ENCODE measurements at places on chromosomes 3 and 15. TPM values are rescaled to one million over a fixed set of nuclear protein-coding genes. Genes with fewer than 3 reads are reported as not detected.

DNA sequence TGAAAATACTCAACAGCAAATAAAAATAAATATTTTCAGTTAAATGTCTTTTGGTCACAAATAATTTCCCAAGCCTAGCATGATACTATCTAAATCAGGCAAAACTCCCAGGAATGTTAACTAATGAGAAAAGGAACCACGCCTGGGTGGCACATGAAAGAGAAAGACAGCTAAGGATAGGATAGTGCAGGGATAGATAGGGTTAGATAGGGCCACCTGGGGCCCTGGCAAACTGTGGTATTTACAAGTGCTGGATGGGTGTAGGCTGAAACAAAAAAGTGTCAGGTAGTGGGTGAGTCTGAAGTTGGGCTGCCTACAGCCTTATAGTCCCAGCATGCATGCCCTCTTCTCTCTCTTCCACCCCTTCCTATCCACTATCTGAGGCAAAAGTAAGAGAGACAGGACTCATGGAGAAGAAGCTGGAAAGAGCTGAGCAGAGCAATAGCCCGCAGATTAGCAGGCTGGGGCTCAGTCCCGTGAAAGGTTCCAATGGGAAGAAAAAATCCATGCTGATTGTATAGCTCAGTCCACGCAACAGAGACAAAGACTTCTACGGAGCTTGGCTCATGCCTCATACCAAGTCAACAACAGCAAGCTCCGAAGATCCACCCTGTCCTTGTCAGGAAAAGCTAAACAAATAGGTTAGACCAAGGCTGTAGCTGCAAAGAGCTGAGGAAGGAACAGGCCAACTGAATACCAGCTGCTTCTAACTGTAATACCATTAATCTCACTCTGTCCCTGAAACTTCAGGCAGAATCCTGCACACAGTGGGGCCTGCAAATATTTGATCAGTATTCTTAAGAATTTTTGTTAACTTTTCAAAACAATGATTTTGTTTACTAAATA, 342.1 kb upstream of the ATP11B start:
- DNase-seq = no peak

Gene FBXW12
- not detected for total RNA-seq

Gene A4GNT
- total RNA-seq = not detected

Gene GMNC
- total RNA-seq = 4.3 TPM

GRCh38 chr3:123080864-123081562, 14.2 kb downstream of the PDIA5 start:
- DNase-seq = no peak

DNA sequence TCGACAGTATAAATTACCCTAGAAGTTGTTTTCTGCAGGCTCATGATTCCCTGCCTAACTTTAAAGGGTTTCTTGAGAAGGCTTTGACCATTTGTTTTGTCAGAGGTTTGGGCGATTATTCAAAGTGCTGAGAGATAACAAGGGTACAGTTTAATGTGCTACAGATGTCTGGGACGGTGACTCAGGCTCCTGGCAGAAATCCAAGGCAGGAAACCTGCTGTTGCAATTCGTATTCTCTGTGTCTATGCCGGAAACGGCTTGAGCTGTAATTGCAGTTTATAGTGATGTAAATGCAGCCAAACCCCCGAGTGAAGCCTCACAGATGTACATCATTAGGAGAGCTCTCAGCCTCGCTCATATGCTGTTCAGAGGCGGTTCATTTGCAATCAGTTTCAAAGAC, 65.6 kb downstream of the SYNPR start:
- DNase-seq = peak; percentile 71

Data from left ventricle myocardium superior (tissue), 1 donor.